Kidney (tissue), 22 donors: ENCODE measurements at places on chromosomes 12 and 14. TPM values are rescaled to one million over a fixed set of nuclear protein-coding genes. Genes with fewer than 3 reads are reported as not detected.

IL26 gene
- total RNA-seq: not detected

TGM1 gene
- total RNA-seq: 13.1 TPM

SALL2 gene
- total RNA-seq: 8.8 TPM

GALNT9 gene
- total RNA-seq: 20.7 TPM

- DNase-seq: no peak
Measured at GRCh38 chr12:103956509-103957027, 9.1 kb upstream of the TDG start.

- no peak for DNase-seq
Measured at GRCh38 chr12:20555771-20556170, 139.4 kb upstream of the SLCO1C1 start.

- no peak for DNase-seq
Measured at GRCh38 chr12:130603396-130603965, 112.6 kb downstream of the RIMBP2 start.

- DNase-seq: no peak
Measured at GRCh38 chr12:67811437-67812361, 163.2 kb downstream of the DYRK2 start.

- no peak for DNase-seq
Measured at GRCh38 chr12:121949648-121950397, 31.4 kb downstream of the CFAP251 start.

DNA sequence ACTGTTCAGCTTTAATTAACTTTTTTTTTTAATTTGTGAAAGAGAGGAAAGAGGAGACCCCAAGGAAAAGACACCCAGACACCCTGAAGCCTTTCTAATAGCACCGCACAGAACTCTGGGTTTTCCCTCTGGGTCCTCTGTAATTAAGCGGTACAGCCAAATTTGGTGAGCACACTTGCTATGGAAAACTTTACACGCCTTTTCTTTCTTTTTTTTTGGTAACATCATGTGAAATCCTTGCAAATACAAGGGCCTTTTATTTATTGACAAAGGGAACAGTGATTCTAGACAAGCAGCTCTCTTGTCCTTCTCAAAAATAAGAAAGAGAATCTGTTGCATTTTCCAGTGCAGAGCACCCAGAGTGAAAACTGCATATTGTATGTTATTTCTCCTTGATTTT, 44.4 kb upstream of the CPM start:
- no peak for DNase-seq

DNA sequence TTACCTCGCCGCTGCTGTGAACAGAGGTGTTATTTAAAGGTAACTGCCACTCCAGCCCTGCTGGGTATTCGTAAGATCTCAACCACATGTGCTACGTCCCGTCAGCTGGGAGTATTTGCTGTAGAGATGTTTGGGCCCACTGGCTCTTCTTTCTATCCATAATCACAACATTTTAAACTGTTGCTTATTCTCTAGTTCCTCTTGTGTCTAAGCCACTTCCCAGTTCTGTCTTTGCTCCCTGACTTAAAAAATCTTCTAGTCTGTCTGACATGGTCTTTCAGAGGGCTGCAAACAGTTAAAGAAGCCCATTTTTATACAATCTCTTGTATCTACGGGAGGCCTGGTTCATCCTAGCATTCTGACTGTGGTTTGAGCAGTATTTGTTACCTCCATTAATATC, 33.2 kb upstream of the HELB start:
- DNase-seq: no peak

DNA sequence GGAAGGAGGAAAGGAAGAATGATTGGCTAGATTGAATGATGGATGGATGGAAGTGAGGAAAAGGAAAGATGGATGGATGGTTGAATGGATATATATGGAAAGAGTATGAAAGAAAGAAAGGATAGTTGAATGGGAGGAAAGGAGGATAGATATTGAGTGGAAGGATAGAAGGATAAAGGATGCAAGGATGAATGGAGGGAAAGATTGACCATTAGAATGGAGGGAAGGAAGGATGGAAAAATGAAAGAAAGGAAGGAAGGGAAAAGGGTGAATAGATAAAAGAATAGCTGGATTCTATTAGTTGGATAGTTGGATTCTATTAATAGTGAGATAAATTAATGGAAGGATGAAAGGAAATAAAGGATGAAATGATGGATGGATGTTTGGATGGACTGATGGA, 105.9 kb downstream of the CALM1 start:
- no peak for DNase-seq

DNA sequence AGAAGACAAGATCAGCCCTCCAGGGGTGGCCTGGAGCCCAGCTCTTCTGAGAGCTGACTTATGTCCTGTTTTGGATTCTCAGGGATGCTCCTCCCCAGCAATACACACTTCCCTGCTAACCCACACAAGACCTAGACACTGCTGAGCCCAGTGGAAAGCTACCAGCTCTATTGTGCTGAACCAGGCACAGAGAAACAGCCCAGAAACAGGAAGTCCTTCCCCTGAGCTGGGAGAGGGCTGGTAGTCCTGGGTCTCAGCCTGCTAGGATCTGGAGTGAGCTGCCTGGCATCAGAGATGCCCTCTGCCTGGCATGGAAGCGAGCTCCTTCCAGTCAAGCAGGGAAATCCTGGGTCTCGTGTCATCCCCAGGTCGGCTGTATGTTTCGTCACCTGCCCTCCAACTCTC, 1.2 kb upstream of the LAG3 start:
- DNase-seq: no peak
